ENCODE measurements at places on chromosomes 2 and 18.
A peak's percentile ranks its signal among the peaks of the same experiment; 100 is the strongest.

- no peaks in the 10 kb centered on the region for H3K4me1 ChIP-seq
- H3K4me3 ChIP-seq, result no peak overlapping the region
- no peak for DNase-seq
- H3K27ac ChIP-seq, result no peak overlapping the region
Measured at GRCh38 chr2:26647981-26648380, 6.8 kb upstream of the CIB4 start.

DNA sequence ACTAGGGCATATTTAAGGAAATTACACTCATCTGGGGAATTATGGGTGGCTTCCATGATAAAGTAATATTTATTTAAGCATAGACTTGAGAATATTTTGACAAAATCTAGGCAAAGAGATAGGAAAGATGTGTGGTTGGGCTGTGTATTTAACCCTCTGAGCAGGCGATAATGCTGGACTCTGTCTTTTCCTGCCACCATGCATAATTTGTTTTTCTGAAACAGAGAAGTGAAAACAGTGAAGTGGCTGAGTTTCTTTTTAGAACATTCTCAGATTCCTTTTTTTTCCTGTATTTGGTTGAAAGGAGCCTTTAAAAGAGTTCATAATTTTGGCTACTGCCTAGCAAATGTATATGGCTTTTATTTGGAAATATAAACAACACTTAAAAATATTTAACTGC is 104.8 kb upstream of the CDH19 start:
- no peaks in the 10 kb centered on the region for H3K36me3 ChIP-seq
- H3K27ac ChIP-seq, result no peak overlapping the region
- H3K4me3 ChIP-seq, result no peak overlapping the region
- no peaks in the 10 kb centered on the region for H3K27me3 ChIP-seq
- no peaks in the 10 kb centered on the region for H3K4me1 ChIP-seq
- no peak for DNase-seq

DNA sequence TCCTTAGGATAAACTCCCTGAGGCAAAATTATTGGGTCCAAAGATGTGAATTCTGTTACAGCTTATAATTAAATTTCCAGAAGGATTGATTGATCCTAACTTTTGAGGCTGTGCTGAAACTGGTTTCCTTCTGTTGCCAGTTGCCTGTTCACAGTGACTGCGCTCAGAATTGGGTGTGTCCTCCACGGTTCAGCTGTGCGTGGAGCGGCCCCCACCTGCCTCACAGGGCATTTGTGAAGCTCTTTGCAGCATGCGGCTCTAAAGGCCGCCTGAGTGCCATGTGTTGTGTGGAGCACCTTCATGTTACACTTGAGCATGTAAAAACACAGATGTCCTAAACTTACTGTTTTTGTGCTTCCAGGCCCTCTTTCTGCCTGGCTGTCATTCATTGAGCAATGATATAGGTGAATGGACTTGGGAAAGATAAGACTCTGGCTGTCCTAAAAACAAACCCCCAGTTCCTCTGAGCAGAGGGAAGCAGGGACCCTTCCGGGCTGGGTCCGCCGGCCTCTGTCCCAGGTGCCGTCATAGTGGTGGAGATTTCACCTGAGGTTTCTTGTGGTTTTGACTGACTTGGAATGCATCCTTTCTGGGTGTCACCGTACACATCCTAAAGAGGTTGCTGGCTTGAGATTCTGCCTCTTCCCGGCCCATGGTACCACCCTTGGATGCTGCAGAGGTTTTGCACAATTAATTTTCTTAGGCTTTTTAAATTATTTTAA is 173.6 kb downstream of the LDLRAD4 start:
- H3K27ac ChIP-seq, result no peak overlapping the region
- H3K4me1 ChIP-seq, result peaks cover 8% of the 10 kb centered on the region
- H3K4me3 ChIP-seq, result no peak overlapping the region
- H3K36me3 ChIP-seq, result no peaks in the 10 kb centered on the region

- H3K36me3 ChIP-seq, result no peaks in the 10 kb centered on the region
- DNase-seq, result peak; percentile 66
- H3K4me3 ChIP-seq, result no peak overlapping the region
- H3K27me3 ChIP-seq, result peaks cover 26% of the 10 kb centered on the region
- H3K27ac ChIP-seq, result no peak overlapping the region
Measured at GRCh38 chr2:11681722-11682589, 12.0 kb upstream of the NTSR2 start.

DNA sequence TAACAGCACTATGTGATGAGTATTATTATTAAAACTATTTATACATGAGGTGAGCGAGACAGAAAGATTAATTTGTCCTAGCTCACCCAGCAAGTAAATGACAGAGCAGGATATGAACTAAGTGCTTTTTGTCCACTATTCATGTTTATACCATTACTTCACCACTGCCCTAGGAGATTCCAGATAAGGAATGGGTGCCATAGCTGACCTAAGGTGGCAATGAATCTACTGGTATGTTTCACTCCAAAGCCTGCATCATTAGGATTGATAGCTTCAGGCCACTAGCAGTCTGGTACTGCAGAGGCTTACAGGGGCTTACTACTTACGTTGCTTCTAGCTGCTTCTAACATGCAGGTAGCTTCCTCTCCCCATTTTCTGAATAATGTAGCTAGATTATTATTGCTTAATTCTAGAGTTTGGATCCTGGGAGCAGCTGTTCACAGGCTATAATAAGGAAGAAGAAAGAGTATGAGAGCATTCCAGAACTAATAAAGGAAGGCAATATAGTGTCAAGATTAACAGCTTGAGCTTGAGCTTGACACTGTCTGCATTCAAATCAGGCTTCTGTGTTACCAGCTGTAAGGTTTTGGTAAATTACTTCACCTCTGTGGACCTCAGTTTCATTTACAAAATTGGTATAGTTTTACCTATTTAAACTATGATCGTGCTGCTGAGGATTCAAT is 153.7 kb downstream of the GALNT3 start:
- no peak for DNase-seq
- H3K4me1 ChIP-seq, result no peaks in the 10 kb centered on the region
- no peak overlapping the region for H3K27ac ChIP-seq
- no peaks in the 10 kb centered on the region for H3K27me3 ChIP-seq
- no peaks in the 10 kb centered on the region for H3K36me3 ChIP-seq

GRCh38 chr2:41605311-41605710 is 442.5 kb upstream of the PKDCC start:
- H3K36me3 ChIP-seq, result no peaks in the 10 kb centered on the region
- no peak for DNase-seq
- no peaks in the 10 kb centered on the region for H3K4me1 ChIP-seq
- H3K27ac ChIP-seq, result no peak overlapping the region
- no peak overlapping the region for H3K4me3 ChIP-seq
- H3K27me3 ChIP-seq, result no peaks in the 10 kb centered on the region

DNA sequence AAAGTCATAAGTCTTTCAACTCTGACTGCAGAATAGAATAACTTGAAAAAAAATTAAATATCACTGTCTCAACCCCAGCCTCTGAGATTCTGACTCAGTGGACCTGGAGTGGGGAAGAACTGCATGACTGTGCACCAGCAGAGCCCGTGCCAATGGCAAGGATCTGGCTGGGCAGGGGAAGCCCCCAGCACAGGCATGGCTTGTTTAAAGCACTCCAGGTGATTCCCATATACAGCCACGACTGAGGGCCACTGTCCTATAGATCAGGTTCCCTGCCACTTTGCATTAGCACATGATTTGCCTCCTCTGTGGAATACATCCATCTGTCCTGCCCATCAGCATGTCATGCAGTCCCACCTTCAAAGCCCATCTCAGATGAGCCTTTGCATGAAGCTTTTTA is 45.9 kb upstream of the NCK2 start:
- H3K4me1 ChIP-seq, result no peaks in the 10 kb centered on the region
- no peak overlapping the region for H3K27ac ChIP-seq

DNA sequence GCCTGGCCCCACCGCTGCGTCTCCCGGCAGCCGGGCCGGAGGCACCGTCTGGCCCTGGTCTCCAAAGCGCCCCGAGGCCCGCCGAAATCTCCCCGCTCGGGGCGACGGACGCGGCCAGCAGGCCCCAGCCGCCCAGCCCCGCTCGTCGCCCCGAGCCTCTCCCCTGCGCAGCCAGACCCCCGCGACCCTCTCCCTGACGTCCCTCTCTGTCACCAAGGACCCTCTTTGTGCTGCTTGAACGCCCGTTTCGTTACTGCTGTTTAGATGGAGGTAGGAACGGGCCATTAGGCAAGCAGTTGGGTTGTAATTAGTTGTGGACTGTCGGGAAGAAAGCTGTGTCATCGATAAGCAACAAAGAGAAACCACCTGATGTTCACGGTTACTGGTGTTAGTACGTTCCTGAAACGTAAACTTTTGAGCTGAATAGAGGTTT is 686 bp downstream of the UBXN4 start:
- peak overlapping the region; percentile 97 for H3K4me3 ChIP-seq
- H3K4me1 ChIP-seq, result peaks cover 33% of the 10 kb centered on the region
- H3K27ac ChIP-seq, result peak overlapping the region; percentile 99
- DNase-seq, result peak; percentile 52
- H3K36me3 ChIP-seq, result peaks cover 32% of the 10 kb centered on the region

DNA sequence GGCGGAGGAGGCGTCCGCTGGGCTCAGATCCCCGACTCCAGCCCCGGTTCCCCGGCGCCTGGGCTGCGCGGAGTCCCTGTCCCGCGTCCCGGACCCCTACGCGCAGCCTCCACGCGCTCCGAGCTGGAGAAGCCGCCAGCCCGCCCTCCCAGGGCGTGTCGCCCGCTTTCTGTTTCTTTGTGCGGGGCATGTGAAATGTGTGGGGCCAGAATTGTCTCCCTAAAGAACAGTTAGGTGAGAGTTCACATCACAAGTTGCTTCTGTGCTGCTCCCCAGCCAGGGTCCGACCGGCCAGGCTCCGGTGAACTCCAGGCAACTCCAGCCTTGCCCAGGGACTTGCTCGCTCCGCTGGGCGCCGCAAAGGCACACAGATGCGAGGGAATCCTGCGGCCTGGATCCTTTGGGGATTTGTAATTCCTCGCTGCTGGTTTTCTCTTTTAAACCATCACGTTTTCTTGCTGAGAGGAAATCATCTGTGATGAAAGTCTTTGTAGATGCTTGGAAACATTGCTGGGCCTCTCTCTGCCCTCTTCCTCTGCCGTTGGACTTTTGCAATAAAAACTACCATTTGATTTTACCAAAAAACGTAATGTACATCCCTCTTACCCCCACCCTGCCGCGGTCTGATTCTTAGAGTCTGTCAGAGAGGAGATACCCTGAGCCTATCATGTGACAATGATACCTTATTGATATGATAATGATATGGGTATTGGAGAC is 631 bp downstream of the GYPC start:
- H3K27me3 ChIP-seq, result no peaks in the 10 kb centered on the region
- H3K4me3 ChIP-seq, result peak overlapping the region; percentile 97
- peak; percentile 58 for DNase-seq

- DNase-seq, result no peak
- no peaks in the 10 kb centered on the region for H3K4me1 ChIP-seq
- no peaks in the 10 kb centered on the region for H3K36me3 ChIP-seq
- no peak overlapping the region for H3K4me3 ChIP-seq
Measured at GRCh38 chr2:222242532-222242931, 56.3 kb downstream of the PAX3 start.

- H3K4me3 ChIP-seq, result no peak overlapping the region
- DNase-seq, result no peak
- H3K4me1 ChIP-seq, result no peaks in the 10 kb centered on the region
- H3K27ac ChIP-seq, result no peak overlapping the region
- no peaks in the 10 kb centered on the region for H3K36me3 ChIP-seq
Measured at GRCh38 chr2:103520547-103520946, 758.7 kb downstream of the TMEM182 start.

GRCh38 chr18:22687892-22688680 is 245.0 kb upstream of the RBBP8 start:
- no peak for DNase-seq
- H3K36me3 ChIP-seq, result no peaks in the 10 kb centered on the region
- no peak overlapping the region for H3K27ac ChIP-seq
- peaks cover 2% of the 10 kb centered on the region for H3K27me3 ChIP-seq
- no peak overlapping the region for H3K4me3 ChIP-seq
- no peaks in the 10 kb centered on the region for H3K4me1 ChIP-seq

DNA sequence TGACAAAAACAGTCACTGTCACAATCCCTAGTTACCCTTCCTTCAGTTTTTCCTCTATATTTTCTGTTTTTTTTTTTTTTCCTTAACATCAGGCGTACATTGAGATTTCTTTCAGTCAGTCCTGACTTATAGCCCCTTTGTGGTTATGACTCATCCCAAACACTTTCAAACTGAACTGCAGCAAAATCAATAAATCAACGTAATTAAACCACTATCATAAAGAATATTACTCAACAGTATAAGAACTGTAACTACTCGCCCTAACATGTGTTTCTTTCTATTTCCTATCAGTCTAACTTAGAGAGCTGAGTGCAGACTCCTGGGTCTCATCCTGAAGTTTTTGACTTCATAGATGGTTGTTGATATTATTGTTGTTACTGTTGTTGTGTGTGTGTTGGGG is 523.5 kb downstream of the LRRTM4 start:
- no peaks in the 10 kb centered on the region for H3K4me1 ChIP-seq
- no peak for DNase-seq
- no peak overlapping the region for H3K4me3 ChIP-seq
- H3K36me3 ChIP-seq, result no peaks in the 10 kb centered on the region

DNA sequence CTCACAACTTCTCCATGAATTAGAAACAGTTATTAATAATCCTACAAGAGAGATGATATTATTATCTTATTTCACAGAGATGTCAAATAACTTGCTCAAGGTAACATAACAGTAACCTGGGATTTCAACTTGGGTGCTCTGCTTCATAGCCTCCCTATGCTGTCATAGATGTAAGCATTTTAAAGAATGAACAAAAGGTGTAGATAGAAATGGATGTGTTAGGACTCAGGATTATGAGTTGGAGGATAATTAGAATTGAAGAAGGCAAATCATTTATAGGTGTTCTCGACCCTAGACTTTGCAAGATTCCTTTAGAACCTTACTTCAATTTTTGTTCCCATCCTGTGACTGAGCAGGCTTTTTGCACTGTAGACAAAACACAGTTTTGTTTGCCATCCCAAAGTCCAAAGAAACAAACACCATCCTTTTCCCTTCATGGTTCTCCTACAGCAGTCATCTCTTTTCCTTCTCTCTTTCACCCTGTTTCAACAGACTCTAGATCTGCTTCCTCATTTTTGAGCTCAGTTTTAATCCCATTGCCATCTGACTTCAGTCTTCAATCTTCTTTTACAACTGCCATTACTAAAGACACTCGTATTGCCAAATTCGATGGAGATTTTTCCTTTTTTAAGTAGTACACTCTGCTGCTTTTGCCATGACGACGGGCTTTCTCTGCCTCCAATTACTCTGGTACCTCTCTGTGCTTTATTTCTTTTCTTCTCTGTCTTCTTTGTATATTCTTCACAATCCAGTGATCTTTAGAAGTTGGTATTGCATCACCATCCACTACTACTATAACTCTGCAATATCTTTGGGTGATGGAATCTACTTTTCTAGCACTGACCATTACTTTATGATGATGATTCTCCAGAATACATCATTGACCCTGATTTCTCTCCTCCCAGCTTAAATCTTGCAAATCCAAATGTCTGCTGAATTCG is 4.5 kb downstream of the HNMT start:
- DNase-seq, result no peak
- H3K36me3 ChIP-seq, result no peaks in the 10 kb centered on the region
- H3K4me1 ChIP-seq, result no peaks in the 10 kb centered on the region
- H3K27me3 ChIP-seq, result no peaks in the 10 kb centered on the region
- H3K4me3 ChIP-seq, result no peak overlapping the region

GRCh38 chr18:2895391-2895790 is 48.6 kb downstream of the EMILIN2 start:
- H3K27ac ChIP-seq, result no peak overlapping the region
- H3K4me3 ChIP-seq, result no peak overlapping the region
- no peak for DNase-seq
- peaks cover 2% of the 10 kb centered on the region for H3K36me3 ChIP-seq

Data from activated CD8-positive, alpha-beta T cell treated with anti-CD3 and anti-CD28 coated beads, Interleukin-2, amount 10 ng/mL, durations not matched to agents 7 days and 5 days (primary cell).